COLO829 (cell line): ENCODE measurements at places on chromosomes 16 and 17.

DNA sequence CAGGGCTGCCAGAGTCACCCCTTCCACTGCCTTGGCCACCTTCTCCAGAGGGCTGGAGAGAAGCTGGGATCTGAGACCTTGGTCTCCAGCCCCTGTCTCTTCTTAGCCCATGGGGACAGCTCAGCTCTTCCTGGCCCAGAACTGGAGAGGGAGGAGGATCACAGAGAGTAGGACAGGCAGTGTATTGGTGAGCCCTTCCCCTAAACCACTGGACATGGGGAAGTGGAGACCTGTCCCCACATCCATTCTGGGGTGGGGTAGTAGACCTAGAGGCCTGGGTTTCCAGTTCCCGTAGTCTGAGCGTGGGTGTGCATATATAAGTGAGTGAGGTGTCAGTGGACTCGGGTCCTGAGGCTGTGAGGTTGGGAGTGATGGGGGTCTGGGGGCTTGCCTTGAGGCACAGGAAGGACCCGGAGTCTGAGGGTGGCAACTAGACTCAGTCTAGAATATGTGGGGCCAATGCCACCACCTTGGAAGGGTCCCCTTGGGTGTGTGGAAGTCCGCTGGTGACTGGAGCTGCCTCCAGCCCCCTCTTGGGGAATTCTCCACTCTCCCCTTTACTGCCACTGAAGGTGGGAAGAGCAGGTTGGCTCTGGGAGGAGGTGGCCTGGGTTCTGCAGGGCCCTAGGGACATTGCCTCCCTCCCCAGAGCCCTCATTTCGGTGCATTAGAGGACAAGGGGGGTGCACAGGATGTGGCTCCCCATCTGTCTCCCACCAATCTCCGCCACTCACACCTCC is 19.9 kb downstream of the GJD3 start:
- no peak for DNase-seq

DNA sequence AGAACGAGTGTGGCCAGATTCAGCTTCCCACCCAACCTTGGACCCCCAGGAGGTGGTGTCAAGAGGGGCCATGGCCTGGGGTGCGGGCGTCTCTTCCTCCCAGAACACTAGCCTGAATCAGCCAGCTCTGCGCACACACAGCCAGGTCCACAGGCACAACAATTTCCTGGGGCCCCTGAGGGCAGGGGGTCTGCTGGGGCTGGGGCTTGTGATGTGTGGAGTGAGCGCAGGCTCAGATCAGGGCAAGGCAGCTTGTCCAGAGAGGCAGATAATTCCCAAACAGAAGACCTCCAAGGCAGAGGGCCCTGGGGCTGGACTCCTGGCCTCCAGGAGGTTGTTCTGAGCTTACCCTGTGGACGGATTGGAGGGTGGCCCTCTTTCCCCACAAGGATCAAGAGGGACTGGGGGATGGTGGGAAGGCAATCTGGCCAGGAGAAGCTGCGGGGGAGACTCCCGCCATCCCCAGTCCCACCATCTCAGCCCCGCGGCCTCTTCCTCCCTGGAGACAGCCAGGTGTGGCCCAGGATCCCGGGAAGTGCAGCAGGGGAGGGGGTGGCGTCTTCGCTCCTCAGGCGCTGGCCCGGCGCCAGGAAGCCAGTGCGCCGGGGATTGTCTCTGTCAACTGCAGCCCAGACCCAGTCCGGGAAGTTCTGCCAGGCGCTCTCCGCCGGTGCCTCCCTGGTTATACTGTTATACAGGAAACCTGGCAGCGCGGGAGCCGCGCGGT is 52.0 kb upstream of the AMZ2 start:
- DNase-seq = no peak

- no peak for DNase-seq
Observed at GRCh38 chr17:10657879-10658278, 770 bp upstream of the MYH3 start.

GRCh38 chr16:88636488-88637265 is 1.7 kb upstream of the IL17C start:
- no peak for DNase-seq

GRCh38 chr17:44001461-44001920 is 2.9 kb upstream of the NAGS start:
- DNase-seq = no peak

DNA sequence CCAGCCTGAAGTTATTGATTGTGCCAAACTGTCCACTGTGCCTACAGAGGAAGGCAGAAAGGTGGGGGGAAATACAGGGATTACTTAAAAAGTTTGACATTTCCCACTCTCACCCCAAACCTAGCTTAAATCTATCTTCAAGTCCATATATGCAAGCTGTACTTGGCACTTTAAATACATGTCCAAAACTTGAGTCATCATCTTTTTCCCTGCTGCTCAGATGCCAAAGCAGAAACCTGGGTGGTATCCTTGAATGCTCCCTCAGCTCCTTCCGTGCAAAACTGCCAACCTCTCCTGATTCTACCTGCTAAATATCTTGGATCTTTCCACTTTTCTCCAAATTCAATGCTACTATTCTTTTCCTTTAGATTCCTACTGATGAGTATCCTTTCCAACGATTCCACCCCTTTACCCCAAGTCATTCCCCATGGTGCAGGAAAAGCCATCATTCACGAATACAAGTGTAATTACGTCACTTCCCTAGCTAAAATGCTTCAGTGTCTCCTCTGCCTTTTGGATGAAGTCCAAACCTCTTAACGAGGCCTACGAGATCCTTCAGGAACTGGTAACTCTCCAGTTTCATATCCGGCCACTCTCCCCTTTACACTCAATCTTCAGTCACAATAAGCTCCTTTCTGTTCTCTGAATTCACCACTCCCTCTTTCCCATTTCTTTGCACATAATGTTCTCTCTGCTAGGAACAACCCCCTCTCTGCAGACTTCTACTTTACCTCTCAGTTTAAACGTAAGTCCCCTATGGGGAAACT is 9.3 kb downstream of the BECN1 start:
- peak; percentile 96 for DNase-seq

DNA sequence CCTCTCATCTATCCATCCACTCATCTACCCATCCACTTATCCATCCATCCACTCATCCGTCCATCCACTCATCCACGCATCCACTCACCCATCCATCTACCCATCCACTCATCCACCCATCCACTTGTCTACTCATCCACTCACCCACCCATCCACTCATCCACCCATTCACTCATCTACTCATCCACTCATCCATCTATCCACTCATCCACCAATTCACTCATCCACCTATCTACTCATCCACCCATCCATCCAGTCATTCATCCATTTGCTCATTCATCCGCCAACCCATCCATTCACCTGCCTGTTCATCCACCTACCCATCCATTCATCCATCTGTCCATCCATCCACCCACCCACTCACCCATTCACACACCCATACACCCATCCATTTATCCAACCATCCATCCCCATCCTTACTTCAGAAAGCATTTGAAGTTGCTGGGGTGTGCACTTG is 329.6 kb downstream of the SEC14L1 start:
- DNase-seq = no peak

GRCh38 chr16:4474192-4474961 is at the start of gene NMRAL1:
TSS of gene NMRAL1 (minus strand) at chr16:4474625. CDS start at chr16:4474132, 493 bp downstream.
- DNase-seq = peak; percentile 90

DNA sequence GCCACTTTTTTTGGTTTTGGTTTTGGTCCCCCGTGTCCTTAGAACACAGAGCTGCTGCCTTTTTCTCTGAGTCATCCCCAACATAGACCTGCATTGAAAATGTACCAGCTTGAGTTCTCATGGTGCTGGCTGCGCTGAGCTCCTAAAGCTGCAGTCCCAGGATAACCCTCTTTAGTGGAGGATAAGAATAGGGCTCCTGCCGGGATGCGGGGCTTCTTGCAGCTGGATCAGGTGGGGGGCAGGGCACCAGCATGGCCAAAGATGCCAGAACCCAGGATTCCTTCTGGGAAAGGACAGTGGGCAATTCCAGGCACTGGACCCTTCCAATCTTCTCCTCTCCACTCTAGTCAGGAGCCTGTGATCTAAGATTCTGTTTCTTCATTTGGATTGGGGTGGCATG is 8.3 kb upstream of the CLUH start:
- no peak for DNase-seq

DNA sequence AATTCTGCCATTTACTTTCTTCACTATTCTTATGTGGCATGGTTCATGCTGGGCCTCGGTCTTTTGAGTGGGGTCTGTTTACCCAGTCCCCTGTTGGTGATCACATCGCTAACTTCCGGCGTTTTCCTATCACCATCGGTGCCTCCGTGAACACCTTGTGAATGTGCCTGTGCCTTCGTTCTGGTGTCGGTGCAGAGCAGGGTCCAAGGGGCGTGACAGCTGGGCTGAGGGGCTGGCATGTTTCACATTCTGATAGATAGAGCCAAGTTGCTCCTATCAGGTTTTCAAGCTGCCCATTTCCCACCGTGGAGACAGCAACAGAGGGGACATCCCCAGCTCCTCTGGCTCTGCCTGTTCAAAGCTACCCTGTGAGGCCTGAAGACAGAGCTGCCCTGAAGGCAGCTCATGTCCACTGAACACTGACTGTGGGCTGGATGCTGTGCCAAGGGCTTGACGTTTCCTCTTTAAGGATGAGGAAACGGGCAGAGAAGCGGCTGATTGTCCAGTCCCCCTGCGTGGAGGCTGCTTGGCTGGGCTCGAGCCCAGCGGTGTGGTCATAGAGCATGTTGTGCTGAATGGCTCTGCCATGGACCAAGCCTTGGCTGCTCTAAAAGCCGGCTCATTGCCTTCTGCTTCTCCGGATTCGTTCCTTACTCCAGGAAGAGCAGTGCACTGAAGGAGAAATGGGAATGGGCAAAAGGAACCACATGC is 17.0 kb downstream of the DHODH start:
- DNase-seq = no peak

- DNase-seq = peak; percentile 19
Observed at GRCh38 chr16:21028728-21029127, 121.9 kb downstream of the DNAH3 start.

DNA sequence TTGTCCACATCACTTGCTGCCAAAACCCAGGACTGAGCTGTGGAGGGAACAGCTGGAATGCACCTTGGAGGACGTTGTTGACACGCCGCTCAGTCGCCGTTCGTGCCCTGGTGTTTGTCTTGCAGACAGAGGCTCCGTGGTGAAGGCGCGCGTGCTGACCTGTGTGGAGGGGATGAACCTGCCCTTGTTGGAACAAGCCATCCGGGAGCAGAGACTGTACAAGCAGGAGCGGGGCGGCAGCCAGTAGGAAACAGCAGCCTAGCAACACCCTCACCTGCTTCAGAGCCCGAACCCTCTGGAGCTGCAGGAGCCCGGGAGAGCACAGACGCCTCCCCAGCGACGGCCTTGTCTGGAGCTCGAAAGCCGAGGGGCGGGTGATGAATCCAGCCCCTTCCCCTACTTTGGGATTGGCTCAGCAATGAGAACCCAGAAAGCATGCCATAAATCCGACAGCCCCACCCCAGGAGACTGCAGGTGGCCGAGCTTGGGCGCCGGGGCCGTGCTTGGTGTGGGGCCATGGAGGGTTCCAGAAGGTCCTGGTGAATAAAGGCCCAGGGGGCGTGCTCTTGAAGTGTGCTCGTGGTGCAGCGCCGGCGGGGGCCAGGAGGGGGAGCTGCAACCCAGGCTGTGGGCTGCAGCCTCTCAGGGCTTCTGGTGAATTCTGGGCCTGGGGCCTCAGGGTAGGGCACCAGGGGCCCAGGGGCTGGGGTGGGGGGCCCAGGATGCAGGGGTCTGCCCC is 470 bp upstream of the CDK3 start:
- peak; percentile 82 for DNase-seq

GRCh38 chr16:31471241-31471874 is 594 bp upstream of the TGFB1I1 start:
- no peak for DNase-seq

DNA sequence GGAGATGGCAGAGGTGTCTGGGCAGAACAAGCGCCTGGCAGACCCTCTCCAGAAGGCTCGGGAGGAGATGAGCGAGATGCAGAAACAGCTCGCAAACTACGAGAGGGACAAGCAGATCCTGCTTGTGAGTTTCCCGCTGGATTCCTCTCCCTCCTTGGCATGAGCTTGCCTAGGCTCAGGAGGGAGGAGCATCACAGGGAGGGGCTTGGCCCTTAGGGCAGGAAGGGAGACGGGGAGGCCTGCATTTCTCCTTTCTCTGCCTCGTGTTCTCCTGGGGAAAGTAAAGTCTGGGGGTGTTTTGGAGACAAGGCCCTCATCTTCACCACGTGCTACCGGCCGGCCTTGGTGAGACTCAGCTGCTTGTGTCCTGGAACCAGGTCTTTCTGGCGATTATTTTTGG is 18.0 kb upstream of the DBNDD1 start:
- DNase-seq = no peak

DNA sequence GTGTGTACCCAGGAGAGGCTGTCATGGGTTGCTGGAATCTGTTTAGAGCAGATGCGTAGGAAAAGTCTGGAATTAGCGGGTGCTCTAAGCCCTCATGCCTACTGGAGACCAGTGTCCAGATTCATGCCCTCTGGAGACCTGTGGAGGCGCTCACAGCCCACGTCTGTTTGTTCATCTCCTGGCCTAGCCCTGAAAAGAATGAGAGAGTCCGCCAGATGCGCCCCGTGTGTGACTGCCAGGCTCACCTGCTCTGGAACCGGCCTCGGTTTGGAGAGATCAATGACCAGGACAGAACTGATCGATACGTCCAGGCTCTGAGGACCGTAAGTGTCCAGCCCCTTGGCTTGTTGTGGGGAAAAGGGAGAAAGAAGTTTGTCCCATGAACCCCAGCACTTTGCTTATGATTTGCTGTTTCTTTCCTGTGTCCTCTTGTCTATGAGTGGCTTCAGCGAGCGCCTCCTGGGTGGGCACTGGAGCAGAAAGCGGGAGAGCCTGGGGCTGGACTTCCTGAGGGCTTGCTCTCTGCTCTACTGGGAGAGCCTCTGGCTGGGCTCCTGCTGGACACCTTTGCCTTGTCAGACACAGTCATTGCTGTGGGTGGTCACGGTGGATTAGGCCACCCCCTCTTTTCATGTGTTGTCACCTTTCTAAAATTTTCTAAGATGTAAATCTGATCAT is 35.3 kb downstream of the PRMT7 start:
- no peak for DNase-seq

- DNase-seq = no peak
Observed at GRCh38 chr17:491086-492021, 138.7 kb upstream of the RPH3AL start.

- no peak for DNase-seq
Observed at GRCh38 chr16:58031016-58031800, 5.7 kb downstream of the MMP15 start.

DNA sequence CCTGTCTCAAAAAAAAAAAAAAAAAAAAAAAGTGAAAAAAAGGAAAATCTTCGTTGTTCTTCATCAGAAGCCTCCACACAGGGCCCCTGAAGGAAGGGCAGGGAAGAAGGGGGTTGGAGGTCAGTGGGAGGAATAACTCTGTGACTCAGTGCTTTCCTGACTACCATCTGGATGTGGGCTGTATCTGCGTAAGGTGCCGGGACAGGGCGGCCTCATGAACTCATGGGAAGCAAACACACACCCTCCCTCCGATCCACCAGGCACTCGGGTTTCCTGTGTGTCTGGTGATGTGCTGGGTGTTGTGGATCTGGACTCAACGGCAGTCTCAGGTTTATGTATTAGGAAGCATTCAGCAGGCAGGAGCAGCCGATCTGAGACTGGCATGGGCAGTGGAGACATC is 691.6 kb downstream of the WWOX start:
- no peak for DNase-seq

- DNase-seq = no peak
Observed at GRCh38 chr17:65749479-65749878, 188.0 kb upstream of the AXIN2 start.
